ENCODE measurements at places on chromosomes 7 and 10.

GRCh38 chr7:26065652-26066051, 86.3 kb upstream of the NFE2L3 start:
- no peak for DNase-seq

DNA sequence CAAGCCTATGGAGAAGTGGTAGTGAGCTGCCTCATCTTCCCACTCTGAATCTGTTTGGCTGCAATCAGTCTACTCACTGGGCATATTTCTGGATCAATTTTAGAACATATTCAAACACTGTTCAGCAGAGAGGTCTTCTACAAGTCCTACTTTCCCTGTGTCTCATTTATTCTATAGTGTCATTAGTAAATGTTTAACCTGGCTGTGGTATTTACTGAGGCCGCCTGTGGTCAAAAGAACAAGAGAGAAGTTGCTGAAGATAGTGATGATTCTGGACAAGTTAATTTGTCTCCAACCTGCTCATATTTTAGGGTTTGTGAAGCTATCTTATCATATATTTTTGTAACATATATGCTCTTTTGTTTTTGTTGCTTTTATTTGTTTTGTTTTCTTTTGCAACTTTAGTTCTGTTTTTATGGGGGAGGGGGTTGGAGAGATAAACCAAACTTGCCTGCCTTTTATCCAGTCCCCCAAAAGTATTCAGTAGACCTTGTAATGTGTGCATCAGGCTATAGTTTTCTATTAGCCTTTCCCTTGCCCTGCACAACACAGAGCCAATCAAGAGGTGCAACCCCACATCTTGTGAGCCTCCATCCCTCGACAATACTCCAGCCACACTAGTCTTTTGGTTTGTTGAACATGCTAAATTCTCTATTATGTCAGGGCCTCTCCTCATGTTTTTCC, 362.8 kb upstream of the MBL2 start:
- DNase-seq, result no peak

- DNase-seq, result no peak
Measured at GRCh38 chr10:45380903-45381620, 7.0 kb downstream of the ALOX5 start.

DNA sequence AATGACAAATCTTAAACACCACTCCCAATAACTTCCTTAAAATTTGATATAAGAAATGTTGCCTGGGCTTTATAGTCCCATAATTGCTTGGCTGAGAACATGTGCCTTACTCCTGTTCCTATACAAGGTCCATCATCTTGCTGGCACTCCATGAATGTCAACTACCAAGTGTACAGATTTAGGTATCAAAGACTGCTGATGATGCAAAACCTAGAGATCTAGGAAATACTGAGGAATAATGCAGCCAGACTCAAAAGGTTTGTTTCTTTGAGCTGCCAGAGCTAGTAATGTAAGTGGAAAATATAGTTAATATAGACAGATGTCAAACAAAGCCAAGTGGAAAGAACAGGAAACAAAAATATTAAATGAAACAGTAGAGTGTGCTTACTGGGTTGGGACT, 121.1 kb downstream of the DYNC1I1 start:
- DNase-seq, result no peak

DNA sequence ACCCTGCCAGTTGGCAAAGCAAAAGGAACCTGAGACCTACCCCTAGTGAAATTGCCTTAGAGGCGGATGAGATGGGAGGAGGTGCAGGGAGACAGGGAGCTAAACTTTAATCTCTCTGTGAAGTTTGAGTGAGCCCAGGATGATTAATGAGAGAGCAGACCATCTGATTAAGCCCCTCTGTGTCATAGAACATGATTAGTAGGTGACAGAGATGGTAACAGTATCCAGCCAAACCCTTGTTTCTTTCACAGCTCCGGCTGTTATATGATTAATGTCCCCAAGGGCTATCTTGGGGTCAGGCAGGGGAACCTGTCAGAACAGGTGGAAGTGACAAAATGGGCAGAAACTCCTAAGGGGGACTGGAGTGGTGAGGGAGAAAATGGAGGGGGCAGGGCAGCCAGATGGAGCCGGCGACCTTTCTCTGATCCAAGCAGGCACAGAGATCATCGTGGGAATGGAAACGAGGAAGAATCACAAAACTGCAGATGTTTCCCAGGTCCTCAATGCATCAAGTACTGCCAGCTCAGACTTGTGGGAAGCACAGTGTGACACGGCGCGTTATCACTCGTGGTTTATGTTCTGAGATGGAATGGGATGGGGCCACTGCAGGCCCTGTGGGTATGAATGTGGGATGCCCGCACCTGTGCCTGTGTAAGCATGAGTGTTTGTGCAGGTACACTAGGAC, 684.2 kb downstream of the LRMDA start:
- no peak for DNase-seq

DNA sequence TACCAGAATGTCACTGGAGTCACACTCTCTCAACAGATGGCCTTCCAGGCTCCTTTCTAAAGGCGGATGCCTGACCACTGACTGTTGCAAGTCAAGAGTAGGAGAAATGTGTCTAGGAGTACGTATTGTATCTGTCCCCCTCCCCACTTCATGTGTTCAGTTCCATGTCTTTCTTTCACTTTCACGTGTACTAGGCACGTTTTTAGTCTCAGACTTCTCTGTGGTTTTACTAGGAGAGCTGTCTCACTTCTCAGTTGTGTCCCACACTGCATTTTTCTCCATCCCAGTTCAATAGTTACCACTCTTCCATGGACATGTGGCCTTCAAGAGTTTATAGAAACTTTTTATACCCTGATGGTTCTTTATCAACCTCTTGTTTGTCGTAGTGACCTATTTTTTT, 893.0 kb downstream of the NRG3 start:
- DNase-seq, result no peak

DNA sequence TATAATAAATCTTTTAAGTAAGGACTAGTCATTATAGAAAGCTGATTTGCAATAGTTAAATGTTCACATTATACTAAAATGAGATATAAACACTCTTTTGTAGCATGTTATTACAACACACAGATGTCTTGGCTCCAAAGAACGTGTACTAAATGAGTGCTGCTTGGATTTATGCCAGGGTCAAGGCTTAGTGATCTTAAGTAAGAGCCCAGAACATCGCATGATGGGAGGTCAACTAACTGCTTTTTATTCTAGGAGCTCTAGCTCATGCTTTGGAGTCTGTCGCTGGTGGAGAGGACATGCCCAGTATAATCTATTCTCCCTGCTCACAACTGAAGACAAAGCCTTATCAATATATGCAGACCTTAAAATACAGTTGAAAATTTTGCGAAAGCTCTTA, 315.1 kb downstream of the BBS9 start:
- no peak for DNase-seq

DNA sequence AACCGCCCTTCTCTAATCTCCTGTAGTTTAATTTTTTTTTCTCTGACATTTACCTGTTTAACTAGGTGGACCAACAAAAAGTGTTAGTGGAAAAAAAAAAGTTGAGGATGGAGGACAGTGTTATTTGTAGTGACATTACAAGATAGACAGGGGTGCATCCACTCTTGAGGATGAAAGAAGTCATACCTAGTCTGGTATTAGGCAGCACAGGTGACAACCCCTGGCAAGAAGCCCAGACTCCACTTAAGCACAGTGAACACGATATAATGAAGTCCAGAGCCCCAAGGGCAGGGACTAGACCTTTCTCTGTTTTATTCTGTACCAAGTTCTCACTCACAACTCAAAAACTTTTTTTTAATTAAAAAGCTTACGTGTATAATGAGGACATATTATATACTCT, 268.4 kb downstream of the GPR37 start:
- DNase-seq, result no peak

DNA sequence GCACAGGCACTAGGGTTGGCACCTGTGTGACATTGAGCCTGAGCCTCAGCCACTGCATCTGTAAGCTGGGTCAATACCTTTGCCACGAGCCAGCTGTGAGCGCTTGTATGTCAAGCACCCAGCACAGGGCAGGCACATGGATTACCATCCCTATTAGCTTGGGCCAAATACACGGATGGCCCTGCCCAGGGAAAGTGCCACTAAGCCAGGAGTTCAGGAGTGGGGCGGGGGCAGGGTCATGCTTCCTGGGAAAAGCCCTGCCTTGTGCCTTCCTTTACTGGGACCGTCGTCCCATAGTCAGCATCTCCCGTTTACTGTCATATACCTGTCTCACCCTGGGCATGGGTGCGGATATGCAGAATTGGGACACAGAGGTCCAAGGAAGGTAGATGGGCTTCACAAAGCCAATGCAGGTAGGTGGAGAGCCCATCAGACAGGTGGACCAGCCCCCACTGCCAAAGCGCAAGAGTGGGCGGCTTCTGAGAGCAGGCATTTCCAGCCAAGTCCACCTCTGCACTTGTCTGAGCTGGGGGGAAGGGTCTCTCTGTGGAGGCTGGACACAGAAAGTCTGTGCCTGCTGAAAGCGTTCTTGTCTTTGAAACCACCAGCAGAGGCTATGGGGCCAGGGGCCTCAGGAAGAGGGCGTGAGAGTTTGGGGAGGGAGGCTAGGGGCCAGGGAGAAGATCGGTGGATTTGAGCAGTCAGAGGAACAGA, 72.6 kb downstream of the VWA2 start:
- no peak for DNase-seq

DNA sequence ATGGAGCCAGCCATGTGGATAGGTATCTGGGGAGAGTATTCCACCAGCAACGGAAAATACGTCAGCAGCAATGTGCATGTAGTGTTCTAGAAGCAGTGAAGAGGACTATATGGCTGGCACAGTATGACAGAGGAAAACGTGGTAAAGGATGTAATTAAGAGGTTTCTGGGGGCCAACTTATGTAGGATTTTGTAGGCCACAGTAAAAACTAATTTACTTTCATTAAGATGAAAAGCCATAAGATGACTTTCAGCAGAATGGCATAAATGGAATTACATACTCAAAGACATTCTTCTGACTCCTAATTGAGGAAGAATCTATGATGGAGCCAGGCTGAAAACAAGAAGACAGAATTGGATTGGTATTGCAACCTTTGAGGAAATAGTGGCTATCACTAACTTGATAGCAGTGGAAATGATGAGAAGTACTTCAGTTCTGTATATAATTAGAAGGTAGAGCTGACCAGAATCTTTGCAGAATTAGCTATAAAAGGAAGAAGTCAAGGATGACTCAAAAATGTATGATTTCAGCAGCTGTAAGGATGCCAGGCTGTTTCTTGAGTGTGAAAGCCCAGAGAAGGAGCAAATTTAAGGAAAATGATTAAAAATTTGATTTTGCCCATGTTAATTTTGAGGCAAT, 156.7 kb downstream of the MBL2 start:
- no peak for DNase-seq

- DNase-seq, result no peak
Measured at GRCh38 chr10:129940617-129941198, 23.4 kb downstream of the EBF3 start.
